Mesangial cell (primary cell): ENCODE measurements at places on chromosomes 16 and 17. TPM values are rescaled to one million over a fixed set of nuclear protein-coding genes. Genes with fewer than 3 reads are reported as not detected.

The PABPN1L gene
- total RNA-seq = not detected in 2 replicates

The TMEM106A gene
- 3.7 and 6.3 TPM in 2 replicates for total RNA-seq

The CCL4 gene
- not detected in 2 replicates for total RNA-seq

The SCNN1G gene
- total RNA-seq = under 0.01 and 0.13 TPM in 2 replicates

The KRT32 gene
- total RNA-seq = not detected in 2 replicates

The PITPNC1 gene
- 5.1 and 8.2 TPM in 2 replicates for total RNA-seq

The PRSS53 gene
- 0.81 and 1.6 TPM in 2 replicates for total RNA-seq

The FCSK gene
- total RNA-seq = 9.0 and 20.5 TPM in 2 replicates

The RNF222 gene
- not detected in 2 replicates for total RNA-seq

The KRT28 gene
- total RNA-seq = 0.51 TPM in 1 of 2 replicates, not detected in the other

The DOC2A gene
- total RNA-seq = 0.49 and 0.76 TPM in 2 replicates

The DNAH3 gene
- under 0.01 TPM in 1 of 2 replicates, not detected in the other for total RNA-seq
